ENCODE measurements at places on chromosomes 3 and 15. TPM values are rescaled to one million over a fixed set of nuclear protein-coding genes. Genes with fewer than 3 reads are reported as not detected.
A peak's percentile ranks its signal among the peaks of the same experiment; 100 is the strongest.

- DNase-seq = no peak
Measured at GRCh38 chr3:195094191-195094921, 176.6 kb downstream of the XXYLT1 start.

- DNase-seq = peak; percentile 78
Measured at GRCh38 chr3:58994746-58995330, 55.0 kb downstream of the CFAP20DC start.

DNA sequence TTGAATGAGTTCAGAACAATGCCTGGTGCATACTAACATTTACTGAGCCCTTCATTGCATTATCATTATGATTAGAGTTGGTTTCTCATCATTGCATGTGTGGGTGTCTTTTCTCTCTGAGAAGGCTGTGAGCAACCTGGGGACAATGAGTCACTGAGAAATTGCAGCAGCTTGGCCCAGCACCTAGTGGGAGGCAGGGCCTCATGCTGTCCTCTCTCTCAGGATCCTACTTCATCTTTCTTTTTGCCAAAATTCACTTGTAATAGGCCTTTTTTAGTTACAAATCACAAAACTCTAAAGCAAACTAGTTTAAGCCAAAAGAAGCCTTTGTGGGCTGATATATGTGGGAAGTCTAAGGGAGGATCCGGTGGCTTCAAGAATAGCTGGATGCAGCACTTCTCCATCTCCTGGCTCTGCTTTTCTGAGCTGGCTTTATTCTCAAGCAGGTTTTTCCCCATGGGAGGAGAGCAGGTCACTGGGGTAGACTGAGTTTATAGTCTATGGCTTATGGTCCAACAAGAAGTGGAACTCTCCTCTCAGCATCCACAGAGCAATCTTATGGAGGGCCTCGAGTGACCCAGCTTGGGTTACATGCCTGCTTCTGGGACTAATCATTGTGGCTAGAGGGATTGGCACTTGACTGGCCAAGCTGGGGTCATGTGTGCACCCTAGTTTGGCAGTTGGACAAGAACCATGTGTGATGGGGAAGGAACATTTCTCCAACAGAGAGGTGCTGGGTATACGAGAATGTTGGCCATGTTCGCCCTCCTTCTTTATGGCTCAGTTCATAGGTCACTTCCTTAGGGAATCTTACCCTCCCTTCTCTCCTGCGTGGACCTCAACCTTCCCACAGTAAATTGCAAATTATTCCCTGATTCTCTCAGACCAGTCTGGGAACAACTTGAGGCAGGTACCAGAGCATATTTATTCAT lies 8.7 kb upstream of the CAMK1 start:
- DNase-seq = no peak

- DNase-seq = no peak
Measured at GRCh38 chr3:25386686-25387255, 41.3 kb upstream of the RARB start.

DNA sequence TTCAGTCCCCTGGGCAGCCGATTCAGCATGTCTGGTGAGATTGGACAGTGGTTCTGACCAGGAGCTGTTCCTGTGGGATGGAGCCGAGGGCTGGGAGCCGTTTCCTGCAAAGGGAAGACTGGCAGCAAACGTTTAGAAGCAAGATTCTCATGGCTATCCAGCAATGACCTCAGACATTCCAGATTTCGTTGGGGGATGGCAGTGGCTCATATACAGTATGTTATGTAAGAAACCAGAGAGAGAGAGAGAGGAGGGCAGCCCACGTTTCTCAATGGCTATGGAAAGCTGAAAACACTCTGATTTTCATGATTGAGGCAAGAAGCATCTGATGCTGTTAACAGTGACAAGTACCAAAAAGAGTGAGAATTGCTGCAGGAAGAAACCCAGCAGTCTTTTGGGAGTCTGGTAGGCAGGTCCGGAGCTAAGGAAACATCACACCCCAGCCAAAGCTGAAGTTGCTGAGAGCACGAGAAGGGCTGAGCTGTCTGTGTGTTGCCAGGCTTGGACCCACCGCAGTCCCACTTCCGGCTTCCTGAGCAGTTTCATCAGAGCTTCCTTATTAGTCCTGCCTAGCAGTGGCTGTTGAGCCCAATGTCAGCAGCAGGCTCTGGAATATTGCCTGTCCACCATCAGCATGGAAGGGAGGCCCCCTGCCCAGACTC lies 25.6 kb upstream of the VPS8 start:
- DNase-seq = peak; percentile 85

DNA sequence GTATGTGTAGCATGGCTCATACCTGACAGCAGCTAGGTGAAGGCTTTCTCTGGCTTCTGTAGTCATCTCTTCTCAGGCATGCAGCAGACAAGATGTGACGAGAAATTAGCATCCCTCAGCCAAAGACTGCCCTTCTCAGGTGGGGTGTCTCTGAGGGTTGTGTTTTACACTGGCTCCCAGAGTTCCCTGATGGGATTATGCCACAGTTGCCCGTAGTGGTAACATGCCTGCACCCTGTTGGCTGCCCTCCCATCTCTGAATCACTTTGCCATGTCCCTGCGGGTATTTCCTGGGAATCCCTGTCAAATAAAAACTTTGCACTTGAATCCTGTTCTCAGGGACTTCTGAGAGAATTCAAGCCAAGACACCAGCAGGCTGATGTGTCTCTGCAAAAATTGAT lies 70.5 kb downstream of the LRTM1 start:
- DNase-seq = no peak

- DNase-seq = no peak
Measured at GRCh38 chr3:102084704-102085103, 235.4 kb downstream of the NFKBIZ start.

GRCh38 chr15:37246856-37247255 lies 146.5 kb upstream of the MEIS2 start:
- DNase-seq = no peak

DNA sequence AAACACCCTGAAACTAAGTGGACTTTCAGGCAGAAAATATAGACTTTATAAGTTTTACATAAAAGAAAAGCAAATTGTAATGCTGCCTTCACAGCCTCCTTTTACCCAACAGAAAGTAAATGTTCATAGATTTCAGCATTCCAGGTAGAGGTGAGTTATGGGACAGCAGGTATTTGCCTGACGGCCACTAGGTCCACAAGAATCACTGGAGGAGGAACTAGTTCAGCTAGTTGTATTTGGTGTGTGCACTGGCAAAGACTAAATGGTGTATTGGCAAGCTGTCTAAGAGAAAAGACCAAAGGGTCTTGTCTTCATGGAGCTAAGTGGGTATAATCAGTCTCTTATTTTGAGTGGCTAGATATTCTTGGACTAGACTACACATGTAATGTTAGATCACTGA lies 34.2 kb downstream of the ZNF654 start:
- DNase-seq = no peak

DNA sequence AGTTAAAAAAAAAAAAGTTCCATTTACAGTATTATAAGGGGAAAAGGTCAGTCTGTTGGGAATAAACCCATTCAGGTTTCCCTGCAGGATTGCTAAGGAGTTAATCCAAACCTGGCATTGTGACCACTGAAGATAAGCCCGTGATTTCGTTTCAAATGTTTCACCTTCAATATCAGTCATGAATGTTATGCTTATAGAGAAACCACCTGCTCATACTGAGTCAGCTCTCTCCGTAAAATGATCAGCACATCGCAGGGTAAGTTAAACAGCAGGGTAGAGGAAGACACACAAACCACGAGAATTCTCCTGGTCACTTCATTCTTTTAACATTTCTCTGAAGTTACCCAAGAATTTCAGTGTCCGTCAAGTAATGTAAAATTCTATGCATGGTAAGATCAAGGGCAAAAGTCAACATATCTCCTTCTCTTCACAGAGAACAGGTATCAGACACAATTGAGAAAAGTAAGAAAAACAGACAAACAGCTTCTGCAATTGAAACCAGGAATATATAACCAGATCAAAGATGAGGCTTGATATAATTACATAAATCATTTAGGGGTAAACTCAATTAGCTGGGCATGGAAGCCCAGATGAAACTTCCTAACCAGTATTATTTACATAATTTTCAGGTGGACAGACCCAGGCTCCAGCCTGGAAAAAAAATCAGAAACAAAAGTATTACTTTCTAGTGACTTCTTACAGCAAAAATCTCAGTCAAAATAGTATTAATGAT lies 67.6 kb upstream of the ARHGEF3 start:
- DNase-seq = no peak

- DNase-seq = no peak
Measured at GRCh38 chr3:70646635-70647034, 334.2 kb upstream of the MDFIC2 start.

DNA sequence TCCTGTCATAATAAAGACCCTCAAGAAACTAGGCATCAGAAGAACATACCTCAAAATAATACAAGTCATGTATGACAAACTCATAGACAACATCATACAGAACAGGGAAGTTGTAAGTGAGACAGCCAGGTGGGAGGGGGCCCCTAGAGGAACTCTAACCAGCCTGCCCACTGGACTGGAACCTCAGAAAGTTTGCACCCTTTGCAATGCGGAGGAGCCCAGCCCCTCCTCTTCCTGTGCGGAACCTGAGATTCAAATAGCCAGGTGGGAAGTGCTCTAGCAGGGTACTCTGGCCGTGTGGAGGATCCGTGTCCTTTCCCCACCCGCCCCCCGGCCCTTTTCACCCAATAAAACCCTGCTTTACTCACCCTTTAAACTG lies 387.0 kb upstream of the CBLB start:
- DNase-seq = no peak

DNA sequence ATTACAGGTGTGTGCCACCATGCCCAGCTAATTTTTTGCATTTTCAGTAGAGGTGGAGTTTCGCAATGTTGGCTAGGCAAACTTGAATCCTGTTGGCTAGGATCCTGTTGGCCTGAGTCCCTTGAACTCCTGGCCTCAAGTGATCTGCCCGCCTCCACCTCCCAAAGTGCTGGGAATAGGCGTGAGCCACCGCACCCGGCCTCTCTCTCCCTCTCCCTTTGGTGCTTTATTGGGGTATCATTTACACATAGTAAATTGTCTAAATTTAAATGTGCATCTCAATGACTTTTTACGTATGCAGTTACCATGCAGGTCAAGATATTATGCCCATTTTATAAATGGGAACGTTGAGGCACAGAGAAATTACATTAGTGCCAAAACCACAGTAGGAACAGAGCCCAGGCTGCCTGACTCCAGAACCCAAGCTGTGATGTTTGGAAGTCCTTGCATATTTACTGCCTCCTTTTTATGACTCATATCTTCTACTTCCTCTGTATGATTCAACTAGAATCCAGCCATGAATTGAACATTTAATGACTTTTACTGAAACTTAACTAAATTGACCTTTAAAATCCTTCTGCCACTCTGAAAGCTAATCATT lies 34.0 kb upstream of the RPP14 start:
- DNase-seq = no peak

- DNase-seq = no peak
Measured at GRCh38 chr3:139716908-139717485, 39.2 kb upstream of the NMNAT3 start.

GRCh38 chr3:152682477-152682876 lies 152.5 kb upstream of the P2RY1 start:
- no peak for DNase-seq

- DNase-seq = no peak
Measured at GRCh38 chr3:53131096-53131495, 861 bp upstream of the RFT1 start.

GRCh38 chr15:62532367-62532766 lies 367.3 kb upstream of the C2CD4B start:
- no peak for DNase-seq

GRCh38 chr3:48826451-48826850 lies 21.2 kb downstream of the PRKAR2A start:
- DNase-seq = no peak

The BTLA gene
- total RNA-seq = 0.52 TPM

The MLF1 gene
- 29.1 TPM for total RNA-seq

The PIGBOS1 gene
- total RNA-seq = 17.1 TPM
